ENCODE measurements at places on chromosomes 3 and 15.

DNA sequence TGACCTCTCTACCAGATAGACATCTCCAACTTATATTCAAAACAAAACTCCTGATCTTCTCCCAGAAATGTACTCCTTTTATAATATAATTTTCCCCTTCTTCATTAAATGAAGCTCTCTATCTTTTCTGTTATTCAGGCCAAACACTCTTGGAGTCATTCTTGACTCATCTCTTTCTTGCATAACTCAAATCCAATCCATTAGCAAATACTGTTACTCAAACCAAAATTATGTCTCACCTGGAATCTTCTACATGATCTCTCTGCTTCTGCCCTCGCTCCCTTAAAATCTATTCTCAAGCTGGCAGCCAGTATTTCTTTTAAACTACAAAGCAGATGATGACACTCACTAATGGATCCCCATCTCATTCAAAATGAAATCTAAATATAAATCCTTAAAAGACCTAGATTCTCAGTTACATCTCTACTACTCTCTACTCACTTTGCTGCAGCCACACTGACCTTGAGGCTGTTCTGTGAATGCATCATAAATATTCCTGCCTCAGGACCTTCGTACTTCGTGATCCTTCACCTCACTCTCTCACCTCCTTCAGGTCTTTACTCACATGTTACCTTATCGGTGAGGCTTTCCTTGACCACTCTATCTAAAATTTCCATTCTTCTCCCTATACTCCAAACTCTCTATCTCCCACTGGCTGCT is 160.9 kb downstream of the TBC1D5 start:
- DNase-seq = no peak

DNA sequence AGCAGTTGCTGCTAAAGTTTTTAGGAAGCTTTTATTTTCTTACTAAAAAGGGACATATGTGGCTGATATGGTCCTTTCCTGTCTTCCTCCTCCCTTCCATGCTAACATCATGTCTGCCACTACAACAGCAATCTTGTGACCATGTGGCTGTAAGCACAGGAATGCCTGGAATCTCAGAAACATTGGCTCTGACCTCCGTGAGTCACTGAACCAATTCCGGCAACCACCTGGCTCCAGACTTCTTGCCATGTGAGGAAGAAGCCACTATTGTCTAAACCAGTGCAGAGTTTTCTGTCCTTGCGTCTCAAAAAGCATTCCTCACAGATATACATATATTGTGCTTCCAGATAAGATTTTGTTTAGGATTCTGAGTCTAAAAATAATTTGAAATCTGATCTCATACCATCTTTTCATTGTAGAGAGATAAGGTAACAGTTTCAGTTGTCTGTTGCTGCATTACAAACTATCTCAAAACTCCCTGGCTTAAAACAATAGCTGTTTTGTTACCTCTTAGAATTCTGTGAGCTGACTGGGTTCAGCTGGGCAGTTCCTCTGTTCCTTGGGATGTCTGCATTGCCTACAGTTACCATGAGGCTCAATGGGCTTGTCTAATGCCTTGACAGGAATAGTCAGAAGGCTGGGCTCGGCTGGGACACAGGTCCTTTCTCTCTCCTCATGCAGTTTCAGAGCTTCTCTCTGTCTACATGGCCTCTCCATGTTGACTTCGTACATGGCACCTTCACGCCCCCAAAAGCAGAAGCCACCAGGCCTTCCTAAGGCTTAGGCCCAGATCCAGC is 77.3 kb upstream of the MAGI1 start:
- no peak for DNase-seq

DNA sequence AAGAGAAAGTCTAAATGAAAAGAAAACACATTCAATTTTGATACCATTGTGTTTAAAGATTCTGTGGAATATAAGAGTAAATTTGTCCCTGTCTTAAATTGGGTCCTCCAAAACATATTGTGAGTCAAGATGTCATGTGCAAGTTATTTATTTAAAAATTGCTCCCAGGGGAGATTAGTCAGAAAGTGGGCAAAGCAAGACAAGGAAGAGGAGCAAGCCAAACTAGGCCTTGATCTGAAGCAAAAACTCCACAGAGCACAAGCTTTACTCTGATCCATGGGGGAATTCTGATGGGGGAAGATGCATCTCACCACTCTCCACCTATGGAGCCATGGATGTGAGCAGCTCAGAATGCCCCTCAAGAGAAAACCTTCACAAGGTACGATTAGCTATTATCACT is 342.8 kb upstream of the IL12A start:
- no peak for DNase-seq

GRCh38 chr3:14300721-14301399 is 101.5 kb upstream of the SLC6A6 start:
- DNase-seq = no peak

DNA sequence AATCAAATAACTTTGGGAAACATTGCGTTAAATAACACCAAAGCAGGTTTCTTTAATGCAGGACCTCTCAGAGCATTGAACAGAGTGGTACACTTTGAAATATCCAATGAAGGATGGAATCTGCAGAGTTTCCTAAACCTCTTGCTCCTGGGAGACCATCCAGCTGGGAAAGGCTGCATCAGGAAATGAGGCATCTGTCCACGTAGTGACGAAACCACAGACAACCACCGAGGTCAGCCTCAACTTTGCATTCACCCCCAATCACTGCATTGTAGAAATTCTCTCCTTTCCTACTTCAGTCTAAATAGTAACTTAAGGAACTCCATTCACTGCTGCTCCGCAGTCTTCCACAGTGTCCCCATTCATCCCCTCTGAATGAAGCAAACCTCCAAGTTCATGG is 41.5 kb upstream of the CDV3 start:
- no peak for DNase-seq

GRCh38 chr3:113607219-113607596 is 74.9 kb downstream of the SIDT1 start:
- DNase-seq = no peak

Measured in stimulated activated CD8-positive, alpha-beta memory T cell treated with anti-CD3 and anti-CD28 coated beads, Interleukin-2, amount 100 ng/mL, for 1 hour (primary cell).